ENCODE measurements at places on chromosomes 1 and 21.
A peak's percentile ranks its signal among the peaks of the same experiment; 100 is the strongest.

DNA sequence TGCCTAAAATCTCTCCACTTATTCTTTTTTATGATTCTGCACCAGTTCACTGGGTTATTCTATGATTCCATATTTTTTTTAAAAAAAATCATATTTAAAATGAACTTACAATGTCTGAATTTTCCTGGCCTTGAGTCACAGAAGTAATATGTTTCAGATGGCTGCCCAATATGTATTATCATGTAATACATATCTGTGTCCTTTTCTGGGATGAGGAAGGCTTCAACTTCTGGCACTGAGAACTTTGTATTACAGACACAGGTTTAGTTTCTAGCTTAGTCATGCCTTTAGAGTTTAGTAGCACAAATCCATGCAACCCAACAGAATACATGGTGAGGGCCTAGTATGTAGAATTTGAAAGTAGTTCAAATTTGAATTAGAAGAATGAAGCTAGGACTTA is 7.8 kb upstream of the HSD17B7 start:
- DNase-seq, result no peak

DNA sequence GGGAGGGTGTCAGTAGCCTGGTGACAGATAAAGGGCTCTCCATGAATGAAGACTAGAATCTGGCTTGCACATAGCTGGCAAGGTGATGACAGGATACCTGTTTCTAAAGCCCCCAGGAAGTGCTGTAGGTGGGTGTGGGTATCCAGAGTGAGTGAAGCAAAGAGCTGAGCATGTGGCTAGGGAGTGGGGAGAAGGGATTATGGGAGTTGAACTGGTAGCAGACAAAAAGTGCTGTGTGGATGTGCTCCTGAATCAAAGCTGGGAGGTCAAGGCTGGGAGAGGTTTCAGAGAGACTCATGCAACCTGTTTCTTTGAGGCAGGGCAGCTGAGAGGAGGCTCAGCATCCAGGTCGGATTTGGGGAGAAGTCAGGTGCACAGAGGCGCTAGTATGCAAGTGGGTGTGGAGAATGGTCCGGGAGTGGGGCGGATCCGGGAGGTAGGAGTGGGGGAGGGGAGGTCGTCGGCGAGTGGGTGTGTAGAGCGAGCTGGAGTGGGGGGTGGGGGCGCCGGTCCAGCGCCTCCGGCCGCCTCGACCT is 600 bp downstream of the ASTN1 start:
- DNase-seq, result no peak

- DNase-seq, result no peak
Measured at GRCh38 chr1:229596925-229597699, 28.8 kb downstream of the TAF5L start.

DNA sequence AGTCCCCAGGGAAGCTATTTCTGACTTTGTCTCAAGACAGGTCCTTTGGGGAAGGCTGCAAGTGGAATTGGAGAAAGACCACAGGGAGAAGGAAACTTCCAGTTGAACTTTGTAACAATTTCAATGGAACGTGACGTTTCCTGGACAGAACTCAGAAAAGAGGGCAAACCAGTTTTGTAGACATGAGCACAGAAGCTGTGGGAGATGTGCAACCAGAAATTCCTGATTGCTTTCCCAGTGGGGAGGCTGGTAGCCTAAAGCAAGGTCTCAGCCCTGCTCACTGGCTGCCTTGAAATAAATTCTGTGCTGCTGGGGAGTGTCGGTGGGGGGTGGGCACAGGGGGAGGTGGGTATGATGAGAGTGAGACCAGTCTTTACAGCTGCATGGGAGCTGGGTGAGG is 1206.7 kb upstream of the ADGRL2 start:
- no peak for DNase-seq

DNA sequence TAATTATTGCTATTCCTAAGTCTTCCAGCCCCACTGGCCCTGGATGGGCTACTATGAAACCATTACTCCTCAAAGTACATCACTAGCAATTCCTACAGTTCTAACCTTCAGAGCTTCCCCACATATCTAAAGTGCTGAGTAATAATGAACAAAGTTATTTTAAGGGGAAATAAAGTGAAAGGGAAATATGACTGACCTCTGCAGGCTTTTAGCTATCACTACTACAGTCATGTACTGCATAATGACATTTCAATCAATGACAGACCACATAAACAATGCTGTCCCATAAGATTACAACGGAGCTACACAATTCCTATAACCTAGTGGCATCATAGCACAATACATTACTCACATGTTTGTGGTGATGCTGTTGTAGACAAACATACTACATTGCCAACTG is 32.5 kb upstream of the ASPM start:
- no peak for DNase-seq

- DNase-seq, result no peak
Measured at GRCh38 chr1:18633422-18634155, 2.9 kb downstream of the PAX7 start.

DNA sequence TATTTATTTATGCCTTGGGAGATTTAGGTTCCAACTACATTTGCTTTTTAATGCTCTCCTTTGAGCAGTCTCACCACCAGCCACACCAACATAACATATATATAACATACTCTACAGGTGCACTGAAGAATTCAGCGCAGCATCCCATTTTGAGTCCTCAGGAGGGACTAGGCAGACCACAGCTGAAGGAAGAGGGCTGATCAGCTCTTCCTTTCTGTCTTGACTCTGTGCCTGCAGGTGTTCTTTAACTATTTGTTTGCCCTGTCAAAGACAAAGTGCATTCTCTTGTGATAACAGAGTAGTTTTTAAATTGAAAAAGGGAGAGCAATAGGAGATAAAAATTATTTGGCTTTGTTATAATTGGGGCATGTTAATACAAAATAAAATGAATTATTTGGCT is 17.0 kb downstream of the HIPK1 start:
- no peak for DNase-seq

- peak; percentile 91 for DNase-seq
Measured at GRCh38 chr1:203765029-203765837, at the start of gene LAX1. Gene LAX1 (plus strand): TSS chr1:203765183. CDS start chr1:203765566, 383 bp downstream.

DNA sequence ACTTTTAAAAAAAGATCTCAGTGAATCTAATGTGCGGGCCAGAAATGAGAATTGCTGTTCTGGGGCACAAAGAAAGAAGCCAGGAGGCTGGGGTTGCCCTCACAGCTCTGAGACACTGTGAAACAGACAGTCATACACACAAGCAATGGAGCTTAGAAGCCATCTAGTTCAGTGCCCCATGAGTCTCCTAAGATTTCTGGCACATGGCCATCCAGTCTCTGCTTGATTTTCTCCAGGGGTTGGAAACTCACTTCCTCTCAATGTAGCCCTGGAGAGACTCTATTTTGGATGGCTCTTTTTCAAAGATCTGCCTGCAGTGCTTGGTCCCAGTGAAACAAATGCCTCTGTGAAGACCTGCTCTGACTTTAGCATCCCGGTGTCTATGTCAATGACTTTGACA is 38.6 kb downstream of the KCNN3 start:
- no peak for DNase-seq

DNA sequence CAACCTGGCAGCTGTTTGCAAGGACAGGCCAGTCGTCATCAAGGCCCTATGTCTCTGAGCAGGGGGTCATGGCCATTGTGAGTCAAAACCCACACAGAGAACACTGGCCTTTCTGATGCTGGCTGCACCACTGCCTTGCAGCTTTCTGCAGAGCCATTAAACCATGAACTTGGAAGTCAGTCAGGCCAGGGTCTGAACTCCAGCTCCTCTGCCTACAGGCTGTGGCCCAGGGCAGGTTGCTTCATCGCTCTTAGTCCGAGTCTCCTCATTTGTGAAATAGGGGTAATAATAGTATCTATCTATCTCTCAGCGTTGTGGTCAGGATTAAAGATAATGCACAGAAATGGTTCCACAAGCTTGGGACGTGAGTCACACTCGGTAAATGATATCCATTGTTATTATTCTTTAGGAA is 35.8 kb upstream of the HIVEP3 start:
- DNase-seq, result no peak

- DNase-seq, result no peak
Measured at GRCh38 chr1:219710529-219711194, 97.8 kb upstream of the ZC3H11B start.

DNA sequence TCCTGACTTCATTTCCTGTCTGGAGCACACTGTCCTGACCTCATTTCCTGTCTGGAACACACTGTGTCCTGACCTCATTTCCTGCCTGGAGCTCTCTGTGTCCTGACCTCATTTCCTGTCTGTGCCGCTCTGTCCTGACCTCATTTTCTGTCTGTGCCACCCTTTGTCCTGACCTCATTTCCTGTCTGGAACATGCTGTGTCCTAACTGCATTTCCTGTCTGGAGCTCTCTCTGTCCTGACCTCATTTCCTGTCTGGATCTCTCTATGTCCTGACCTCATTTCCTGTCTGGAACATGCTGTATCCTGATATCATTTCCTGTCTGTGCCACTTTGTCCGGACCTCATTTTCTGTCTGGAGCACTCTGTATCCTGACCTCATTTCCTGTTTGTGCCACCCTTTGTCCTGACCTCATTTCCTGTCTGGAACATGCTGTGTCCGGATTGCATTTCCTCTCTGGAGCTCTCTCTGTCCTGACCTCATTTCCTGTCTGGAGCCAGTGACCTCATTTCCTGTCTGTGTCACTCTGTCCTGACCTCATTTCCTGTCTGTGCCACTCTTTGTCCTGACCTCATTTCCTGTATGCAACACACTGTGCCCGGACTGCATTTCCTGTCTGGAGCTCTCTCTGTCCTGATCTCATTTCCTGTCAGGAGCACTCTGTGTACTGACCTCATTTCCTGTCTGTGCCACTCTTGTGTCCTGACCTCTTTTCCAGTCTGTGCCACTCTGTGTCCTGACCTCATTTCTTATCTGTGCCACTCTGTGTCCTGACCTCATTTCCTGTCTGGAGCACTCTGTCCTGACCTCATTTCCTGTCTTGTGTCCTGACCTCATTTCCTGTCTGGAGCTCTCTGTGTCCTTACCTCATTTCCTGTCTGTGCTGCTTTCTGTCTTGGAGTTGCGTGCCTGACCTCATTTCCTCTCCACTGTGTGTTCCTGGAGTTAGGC is 27.6 kb downstream of the SKI start:
- peak; percentile 91 for DNase-seq

DNA sequence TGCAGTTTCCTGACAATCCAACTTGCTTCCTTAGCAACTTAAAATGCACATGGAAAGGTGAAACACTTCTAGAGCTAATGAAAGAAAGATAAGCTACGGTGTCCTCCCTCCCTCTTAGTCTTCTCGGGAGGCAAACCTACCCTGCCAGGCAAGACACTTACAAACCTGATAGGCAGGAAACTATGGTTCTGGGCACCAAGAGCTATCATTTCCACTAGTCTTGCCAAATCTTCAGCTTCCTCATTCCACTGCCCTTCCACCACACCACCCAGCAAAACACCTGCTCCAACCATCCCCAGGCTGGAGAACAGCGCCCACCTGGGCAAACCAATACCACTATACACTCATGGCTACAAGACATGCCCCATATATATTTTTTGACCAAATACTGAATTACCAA is 15.2 kb downstream of the NDC1 start:
- no peak for DNase-seq

- no peak for DNase-seq
Measured at GRCh38 chr1:214823311-214824117, 220.5 kb downstream of the CENPF start.

DNA sequence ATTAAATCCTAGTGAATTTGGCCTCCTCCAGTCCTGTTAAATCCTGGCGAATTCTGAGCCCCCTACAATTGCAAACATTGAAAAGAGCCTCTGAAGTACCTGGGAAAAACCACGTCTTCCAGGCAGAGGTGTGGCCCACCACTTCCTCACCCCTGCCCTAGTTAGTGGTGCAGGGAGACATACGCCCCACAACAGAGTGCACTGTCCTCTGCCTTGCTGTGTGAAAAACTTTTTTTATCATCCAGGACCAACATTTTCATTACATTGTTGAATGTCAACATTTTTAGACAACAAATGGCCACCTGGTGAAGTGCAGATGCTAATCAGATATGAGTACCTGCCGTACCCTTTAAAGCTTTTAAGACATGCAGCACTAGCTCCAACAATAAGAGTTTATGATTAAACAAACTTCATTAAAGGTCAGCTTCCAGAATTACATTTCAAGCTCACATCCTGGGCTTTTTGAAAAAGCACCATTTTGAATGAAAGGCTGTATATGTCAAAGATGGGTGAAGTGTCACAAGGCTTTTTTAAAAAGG is 13.6 kb upstream of the TMPRSS2 start:
- DNase-seq, result no peak

- DNase-seq, result no peak
Measured at GRCh38 chr1:9927259-9927658, 15.9 kb downstream of the LZIC start.

GRCh38 chr21:40129809-40130208 is 262.6 kb downstream of the PCP4 start:
- DNase-seq, result no peak

- DNase-seq, result no peak
Measured at GRCh38 chr1:111062081-111062480, 77.8 kb downstream of the DRAM2 start.

- no peak for DNase-seq
Measured at GRCh38 chr1:208332774-208333126, 88.6 kb upstream of the PLXNA2 start.

DNA sequence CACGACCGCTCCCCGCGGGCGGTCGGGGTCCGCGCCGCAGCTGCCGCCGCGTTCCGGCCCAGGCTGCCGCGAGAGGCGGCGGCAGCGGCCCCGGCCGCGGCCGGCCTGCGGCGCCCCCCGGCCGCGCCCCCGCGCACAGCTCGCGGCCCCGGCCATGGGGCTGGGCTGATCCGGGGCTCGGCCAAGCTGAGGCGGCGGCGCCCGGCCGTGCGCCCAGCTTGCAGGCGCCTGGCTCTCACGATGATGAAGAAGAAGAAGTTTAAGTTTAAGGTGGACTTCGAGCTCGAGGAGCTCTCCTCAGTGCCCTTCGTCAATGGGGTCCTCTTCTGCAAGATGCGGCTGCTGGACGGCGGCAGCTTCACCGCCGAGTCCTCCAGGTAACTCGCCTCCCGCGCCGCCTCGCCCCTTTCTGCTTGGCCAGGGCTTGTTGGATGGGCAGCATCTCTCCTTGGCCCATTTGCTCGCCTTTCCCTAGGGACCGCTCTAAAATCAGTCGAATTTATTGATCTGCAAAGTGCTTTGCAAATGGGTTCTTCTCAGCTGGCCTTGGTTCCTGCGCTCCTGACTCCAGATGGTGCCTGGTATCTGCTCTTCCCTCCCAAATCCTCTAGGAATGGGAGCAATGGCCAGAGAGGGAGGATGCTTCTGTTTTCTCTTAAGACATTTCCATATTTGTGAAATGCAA is 431 bp downstream of the EEIG2 start:
- DNase-seq, result peak; percentile 76

- no peak for DNase-seq
Measured at GRCh38 chr1:159663552-159663951, 50.8 kb downstream of the CRP start.

Data from activated effector memory CD4-positive, alpha-beta T cell treated with anti-CD3 and anti-CD28 coated beads, Interleukin-2, amount 50 U/mL, for 16 hours (primary cell).